ENCODE measurements at places on chromosomes 12 and 14.

- no peak for DNase-seq
These were observed 139.1 kb downstream of the SLC8A3 start for GRCh38 chr14:70049605-70050004.

DNA sequence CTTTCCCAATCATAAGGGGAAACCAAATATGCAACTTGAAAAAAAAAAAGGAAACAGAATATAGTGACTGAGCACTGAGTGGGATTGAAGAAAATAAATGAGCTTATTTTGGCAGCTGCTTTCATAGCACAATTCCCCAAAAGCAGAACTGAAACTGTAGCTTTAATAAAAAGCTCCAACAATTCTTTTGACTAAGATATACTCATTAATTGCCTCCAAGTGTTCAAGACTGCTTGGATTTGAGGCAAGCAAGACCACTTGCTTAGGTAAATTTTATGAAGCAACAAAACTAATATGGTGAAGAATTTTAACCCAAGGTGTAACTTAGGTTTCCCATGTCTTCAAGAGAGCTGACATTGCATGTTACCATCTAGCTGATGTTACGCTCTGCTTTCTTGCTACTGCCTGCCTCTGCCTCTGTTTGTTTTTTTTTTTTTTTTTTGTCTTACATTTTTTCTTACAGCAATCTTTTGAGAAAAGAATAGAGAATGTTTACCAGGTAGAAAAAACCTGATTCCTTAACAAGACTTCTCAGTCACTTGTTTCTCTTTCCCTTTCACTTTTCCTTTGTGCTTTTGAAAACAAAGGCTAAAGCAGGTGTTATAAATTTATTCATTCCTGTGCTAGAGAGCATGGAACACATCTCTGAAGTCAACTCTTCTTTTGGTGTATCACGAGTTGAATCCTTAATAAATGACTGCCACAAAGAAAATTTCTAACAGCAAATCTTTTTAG, 134.4 kb downstream of the BCAT1 start:
- no peak for DNase-seq

GRCh38 chr12:74021937-74022336, 515.7 kb upstream of the ATXN7L3B start:
- DNase-seq: no peak

DNA sequence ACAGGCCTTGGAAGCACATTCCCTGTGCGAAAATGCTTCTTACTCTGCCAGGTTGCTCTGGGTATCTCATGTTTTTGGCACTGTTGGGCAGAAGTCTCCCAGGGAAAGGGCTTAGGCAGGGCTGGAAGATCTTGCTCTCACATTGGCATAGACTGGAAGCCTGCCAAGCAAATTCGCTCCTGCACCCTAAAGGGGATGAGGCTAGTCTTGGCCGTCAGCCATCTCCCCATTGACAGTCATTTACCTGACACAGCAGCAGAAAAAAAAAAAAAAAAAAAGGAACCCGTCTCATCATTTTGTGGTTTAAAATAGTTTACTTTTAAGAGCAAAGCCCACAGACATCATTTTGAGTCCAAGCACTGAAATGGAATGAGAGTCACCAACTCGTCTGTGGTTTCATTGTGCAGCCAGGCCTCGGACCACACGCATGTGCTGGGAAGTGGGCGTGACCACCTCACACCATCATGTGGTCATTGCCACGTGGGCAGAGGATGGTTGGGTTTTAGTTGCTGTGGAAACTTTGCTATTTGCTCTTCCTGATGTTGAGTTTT, 84.8 kb downstream of the NRXN3 start:
- no peak for DNase-seq

- no peak for DNase-seq
These were observed 49.9 kb downstream of the LRRC74A start for GRCh38 chr14:76876076-76876475.

GRCh38 chr12:29754235-29755189, 29.2 kb downstream of the TMTC1 start:
- no peak for DNase-seq

- DNase-seq: no peak
These were observed 126.8 kb upstream of the NCOR2 start for GRCh38 chr12:124694250-124694649.

DNA sequence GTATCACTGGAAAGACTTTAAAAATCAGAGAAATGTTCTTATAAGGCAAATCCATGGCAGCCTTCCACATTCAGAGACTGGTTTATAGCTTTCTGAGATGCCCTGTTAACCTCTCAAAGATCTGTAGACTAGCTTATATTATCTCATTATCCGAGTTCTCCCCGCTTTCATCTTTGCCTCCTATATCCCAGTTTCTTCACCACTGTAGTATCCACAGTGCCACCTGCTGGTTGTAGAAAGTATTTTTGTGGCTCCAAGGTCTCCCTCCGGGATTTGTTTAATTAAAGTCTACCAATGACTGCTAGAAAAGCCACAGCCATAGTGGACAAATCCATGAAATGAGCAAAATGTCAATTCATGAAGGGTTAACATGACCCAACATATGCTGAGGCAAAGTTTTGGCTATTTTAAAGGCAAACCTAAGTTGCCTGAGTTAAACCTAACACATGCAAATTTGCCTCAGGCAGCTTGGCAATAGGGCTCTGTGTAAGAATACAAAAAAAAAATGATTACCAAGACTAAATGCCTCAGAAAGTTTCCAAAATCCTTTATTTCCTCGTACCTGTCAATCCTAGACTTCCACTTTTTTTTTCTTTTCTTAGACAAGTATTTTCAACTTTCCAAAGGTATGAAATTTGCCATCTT, 218.8 kb upstream of the BMP4 start:
- DNase-seq: no peak

DNA sequence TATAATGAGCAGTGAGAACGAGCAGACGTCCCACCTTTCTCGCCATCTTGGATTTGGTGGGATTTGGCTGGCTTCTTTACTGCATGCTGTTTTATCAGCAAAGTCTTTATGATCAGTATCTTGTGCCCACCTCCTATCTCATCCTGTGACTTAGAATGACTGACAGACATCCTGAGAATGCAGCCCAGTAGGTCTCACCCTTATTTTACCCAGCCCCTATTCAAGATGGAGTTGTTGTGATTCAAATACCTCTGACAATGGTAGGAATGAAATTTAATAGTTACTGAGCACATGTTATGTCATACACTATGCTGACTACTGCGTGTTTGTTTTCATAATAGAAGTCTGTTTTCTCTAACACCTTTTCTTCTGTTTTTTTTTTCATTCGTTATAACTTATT, 1.9 kb downstream of the TMTC3 start:
- no peak for DNase-seq

GRCh38 chr12:90322006-90322405, 613.4 kb upstream of the ATP2B1 start:
- DNase-seq: no peak

DNA sequence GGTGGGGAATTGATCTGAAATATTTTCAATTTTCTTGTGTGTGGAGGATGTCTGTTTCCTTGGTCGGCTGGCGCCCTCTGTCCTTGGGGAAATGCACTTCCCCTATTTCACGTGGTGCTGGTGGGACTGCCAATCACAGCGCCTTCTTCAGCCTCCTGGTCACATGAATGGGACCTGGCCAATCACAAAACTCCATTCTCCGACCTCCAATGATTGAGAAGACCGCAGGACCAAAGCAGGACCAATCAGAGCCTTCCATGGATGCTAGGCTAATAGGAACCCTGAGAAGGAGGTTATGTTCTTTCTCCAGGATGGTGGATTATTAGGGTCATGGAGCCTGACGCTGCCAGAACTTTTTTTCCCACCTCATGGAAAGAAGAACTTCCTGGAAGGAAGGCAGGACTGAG, 188.7 kb downstream of the TTC8 start:
- DNase-seq: no peak

DNA sequence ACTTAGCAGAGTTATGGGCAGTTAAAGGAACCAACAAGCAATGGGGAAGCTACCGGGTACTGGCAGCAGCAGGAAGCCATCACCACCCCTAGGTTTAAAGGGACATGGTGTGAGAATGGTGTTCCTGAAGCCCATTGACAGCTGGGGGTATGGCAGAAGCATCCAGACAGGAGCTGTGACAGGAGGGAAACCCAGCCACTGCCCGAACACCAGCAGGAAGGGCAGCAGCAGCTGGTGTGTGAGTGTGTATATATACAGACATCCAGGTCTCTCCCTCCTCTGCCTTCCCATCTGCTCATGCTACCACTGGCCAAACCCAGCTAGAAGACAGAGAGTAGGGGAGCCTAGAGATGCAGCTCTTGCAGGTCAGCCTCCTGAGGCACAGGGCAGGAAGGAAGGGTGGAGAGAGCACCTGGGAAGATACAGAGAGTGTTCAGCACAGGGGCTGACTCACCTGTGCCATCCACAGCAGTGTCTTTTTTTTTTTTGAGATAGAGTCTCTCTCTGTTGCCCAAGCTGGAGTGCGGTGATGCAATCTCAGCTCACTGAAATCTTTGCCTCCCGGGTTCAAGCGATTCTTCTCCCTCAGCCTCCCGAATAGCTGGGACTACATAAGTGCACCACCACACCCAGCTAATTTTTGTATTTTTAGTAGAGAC, 9.2 kb upstream of the ADCK1 start:
- no peak for DNase-seq

GRCh38 chr12:26298785-26299621, 103.6 kb downstream of the SSPN start:
- DNase-seq: no peak

- DNase-seq: no peak
These were observed 49.3 kb downstream of the OVCH1 start for GRCh38 chr12:29448157-29448556.

GRCh38 chr12:131794573-131794972, 33.6 kb upstream of the MMP17 start:
- DNase-seq: no peak

DNA sequence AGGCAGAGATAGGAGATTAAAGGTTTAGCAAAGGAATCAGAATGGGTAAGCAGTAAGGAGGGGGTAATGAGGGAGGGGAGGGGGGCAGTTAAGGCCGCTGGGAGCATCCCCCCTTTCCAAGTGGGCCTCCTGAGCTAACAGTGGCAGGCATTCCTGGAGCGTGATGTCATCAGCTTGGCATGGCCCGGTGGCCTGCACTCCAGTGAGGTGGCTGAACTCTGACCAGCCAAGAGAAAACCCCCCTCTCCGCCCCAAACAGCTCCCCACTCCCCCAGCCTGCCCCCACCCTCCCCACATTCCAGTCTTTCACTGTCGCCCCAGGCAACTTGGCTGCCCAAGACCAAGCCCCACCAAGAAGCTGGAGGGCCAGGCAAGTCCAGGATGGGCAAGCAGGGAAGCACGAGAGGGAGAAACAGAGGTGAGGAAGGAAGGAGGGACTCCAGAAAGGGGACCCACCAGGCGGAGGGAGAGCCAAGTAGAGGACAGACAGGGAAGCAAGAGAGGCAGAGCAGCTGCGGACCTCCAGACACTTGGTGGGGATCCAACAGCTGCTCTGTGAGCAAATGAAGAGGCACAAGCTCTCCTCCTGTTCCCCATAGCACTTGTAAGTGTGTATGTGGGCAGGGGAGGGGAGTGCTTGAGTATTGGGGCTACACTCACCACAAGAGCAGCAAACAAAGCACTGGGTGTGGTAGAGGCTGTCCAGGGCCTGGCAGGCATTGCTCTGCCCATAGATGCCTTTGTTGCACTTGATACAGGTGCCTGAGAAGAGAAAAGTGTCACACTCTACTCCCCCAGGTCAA, 4.5 kb downstream of the AJUBA start:
- no peak for DNase-seq
